ENCODE measurements at places on chromosomes 2 and 18. TPM values are rescaled to one million over a fixed set of nuclear protein-coding genes. Genes with fewer than 3 reads are reported as not detected.

Gene SLC11A1
- 0.21 TPM for total RNA-seq

Gene SNTG2
- total RNA-seq: 0.38 TPM

Gene CKAP2L
- 2.5 TPM for total RNA-seq

Gene NDUFV2
- total RNA-seq: 93.3 TPM

Gene GREB1L
- 1.5 TPM for total RNA-seq

Gene FAM237A
- not detected for total RNA-seq

Gene RAB6C
- 0.34 TPM for total RNA-seq

Gene NOSTRIN
- 0.89 TPM for total RNA-seq

Gene TSGA10
- total RNA-seq: 8.3 TPM

Measured in kidney epithelial cell (primary cell).